ENCODE measurements at places on chromosomes 3 and 15.

- peak; percentile 30 for DNase-seq
Measured at GRCh38 chr3:186180891-186181481, 72.1 kb upstream of the ETV5 start.

- DNase-seq: peak; percentile 84
Measured at GRCh38 chr3:185270262-185270955, 16.6 kb upstream of the EHHADH start.

DNA sequence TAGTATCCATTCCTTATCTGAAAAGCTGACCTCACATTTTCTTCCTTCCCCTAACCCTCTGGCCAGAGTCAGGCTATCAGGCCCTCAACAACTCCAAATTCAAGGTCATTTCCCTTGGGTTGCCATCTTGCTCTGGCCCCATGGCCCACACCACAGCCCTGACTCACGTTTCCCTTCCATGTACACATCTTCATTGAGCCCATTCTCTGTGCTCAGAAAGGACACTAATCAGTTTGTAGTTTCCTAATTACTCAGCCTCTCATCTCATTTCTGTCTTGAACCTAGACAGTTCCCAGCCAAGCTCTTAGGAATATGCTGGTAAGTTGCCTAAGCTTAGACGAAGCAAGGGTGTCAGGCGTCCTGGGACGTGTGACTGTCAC lies 14.9 kb downstream of the TGM5 start:
- DNase-seq: no peak

DNA sequence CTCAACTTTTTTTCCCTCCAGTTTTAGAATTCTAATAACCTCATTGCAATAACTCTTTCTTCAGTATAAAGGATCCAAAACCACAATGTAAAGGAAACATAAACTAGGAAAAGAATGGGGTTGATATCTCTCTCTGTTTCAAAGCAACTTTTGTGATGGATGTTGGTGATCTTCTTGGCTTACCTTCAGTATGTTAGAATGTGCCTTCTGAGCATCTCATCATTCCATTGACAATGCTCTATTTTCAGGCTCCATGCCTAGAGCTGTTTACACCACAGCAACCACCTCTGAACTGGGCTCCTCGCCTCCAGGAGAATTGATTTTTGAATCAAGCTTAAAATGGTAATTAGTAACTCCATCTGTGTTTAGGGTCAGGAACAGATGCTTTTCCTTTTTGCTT lies 6.6 kb downstream of the NLGN1 start:
- DNase-seq: no peak

GRCh38 chr3:105553851-105554250 lies 187.1 kb downstream of the ALCAM start:
- no peak for DNase-seq
